ENCODE measurements at places on chromosomes 12 and 14.

DNA sequence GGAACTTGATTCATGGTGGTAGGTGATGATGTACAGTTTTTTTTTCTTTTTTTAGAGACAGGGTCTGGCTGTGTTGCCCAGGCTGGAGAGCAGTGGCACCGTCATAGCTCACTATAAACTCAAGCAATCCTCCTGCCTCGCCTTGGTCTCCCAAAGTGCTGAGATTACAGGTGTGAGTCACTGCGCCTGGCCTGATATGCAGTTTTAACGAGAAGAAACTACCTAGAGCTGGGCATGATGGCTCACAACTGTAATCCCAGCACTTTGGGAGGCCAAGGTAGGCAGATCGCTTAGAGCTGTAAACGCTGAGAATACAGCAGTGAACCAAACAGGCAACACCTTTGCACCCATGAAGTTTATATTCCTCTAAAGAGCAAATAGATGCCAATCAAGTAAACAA, 13.0 kb upstream of the VPS37B start:
- no peak for DNase-seq

- DNase-seq, result no peak
Observed at GRCh38 chr14:103061482-103061976, 4.2 kb upstream of the CDC42BPB start.

DNA sequence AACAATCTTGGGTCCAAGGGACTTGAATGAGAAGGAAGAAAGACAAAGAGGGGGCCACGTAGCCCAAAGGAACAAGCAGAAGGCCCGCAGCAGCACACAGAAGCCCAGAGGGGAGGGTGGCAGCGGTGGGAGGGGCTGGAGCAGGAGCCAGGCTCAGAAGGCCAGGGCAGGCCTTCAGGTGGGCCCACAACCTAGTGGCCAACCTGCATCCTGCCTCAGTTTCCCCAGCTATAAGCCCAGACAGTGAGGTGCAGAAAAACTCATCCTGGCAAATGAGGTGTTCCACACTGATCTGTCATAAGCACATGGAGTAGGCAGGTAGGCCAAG, 34.1 kb downstream of the LTBP2 start:
- DNase-seq, result no peak

DNA sequence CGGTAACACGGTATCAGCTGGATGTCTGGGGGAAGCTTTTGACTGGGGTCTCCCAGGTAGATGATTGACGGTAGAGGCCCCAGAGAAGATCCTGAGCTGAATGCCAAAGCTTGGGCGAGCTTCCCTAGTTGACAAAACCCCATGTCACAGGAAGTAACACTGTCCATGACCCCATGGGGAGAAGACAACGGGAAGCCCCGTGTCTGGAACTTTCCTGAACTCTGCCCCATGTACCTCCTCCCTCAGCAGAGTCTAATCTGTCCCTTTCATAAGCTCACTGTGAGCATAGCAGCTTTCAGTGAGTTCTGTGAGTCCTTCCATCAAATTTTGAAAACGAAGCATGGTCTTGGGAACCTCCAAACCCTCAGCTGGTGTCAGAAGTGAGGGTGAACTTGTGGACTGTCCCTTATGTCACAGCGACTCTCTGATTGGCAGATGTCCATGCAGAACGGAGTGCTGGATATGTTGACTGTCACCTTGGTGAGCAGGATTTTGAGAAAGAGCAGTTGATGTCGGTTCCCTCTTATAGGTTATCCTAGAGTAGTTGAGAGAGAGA, 29.7 kb upstream of the BEGAIN start:
- DNase-seq, result no peak

GRCh38 chr12:44155358-44155757, 319.5 kb downstream of the TMEM117 start:
- no peak for DNase-seq

DNA sequence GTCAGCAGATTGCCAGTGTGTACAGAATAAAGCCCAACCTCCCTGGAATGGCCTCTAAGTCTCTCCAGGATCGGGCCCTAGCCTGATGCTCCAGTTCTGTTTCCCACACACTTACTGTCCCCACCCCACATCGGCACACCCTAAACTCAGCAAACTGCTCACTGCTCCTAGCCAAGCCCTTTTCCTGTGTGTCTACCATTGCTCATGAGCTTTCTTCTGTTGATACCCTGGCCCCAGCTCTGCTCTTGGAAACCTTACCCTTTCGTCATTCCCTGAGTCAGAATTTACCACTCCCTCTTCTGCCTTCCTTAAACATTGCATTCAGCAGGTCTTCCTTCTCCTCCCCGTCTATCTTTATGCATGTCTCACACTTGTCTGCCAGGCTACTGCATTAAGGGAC, 158.9 kb downstream of the TMX1 start:
- no peak for DNase-seq

GRCh38 chr12:26734510-26735248, 98.3 kb downstream of the ITPR2 start:
- no peak for DNase-seq

- no peak for DNase-seq
Observed at GRCh38 chr12:68508576-68508975, 102.1 kb upstream of the RAP1B start.

DNA sequence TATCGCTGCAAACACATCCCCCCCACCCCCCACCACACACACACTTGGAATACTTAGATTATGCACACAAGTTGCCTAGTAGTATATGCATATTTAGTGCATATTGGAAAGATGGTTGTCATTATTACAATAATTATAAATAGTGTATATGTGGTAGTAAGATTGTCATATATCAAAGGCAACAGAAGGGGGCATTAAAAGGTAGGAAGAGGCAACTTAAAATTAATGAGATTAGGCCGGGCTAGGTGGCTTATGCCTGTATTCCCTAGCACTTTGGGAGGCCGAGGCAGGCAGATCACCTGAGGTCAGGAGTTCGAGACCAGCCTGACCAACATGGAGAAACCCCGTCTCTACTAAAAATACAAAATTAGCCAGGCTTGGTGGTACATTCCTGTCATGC, 52.1 kb downstream of the GSC start:
- no peak for DNase-seq

DNA sequence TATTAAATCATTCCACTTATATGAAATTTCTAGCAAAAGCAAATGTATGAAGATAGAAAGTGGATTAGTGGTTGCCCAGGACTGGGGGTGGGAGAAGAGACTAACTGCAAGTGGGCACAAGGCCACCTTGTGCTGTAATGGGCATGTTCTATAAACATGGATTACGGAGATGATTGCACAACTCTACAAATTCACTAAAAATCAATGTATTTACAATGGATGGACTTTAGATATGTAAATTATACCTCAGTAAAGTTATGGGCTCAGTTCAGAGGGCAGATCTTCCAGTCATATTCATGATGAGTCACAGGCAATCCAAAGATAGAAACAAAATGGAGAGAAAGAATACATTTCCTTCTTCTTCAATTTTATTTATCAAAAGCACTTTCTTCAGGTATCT, 173.9 kb downstream of the NDUFA12 start:
- DNase-seq, result no peak

- DNase-seq, result no peak
Observed at GRCh38 chr12:70543444-70543843, 93.8 kb downstream of the PTPRB start.

DNA sequence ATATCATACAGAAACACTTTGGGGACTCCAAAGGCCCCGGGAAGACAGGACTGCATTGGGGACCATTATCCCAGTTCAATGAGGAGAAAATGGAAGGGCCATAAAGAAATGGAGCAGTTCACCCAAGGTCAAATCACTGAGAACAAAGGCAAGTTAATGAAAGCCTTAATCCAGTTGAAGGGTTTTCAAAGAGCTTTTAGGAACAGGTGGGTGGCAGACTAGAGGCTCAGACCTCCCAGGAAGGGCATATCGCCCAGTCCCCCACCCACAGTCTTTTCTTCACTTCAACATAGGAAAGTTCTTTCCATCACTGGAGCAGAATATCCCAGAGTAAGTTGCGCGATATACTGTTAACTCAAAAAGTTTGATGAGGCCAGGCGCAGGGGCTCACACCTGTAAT, 136.1 kb upstream of the CCND2 start:
- no peak for DNase-seq

- no peak for DNase-seq
Observed at GRCh38 chr14:96279564-96279963, 23.6 kb downstream of the BDKRB1 start.

DNA sequence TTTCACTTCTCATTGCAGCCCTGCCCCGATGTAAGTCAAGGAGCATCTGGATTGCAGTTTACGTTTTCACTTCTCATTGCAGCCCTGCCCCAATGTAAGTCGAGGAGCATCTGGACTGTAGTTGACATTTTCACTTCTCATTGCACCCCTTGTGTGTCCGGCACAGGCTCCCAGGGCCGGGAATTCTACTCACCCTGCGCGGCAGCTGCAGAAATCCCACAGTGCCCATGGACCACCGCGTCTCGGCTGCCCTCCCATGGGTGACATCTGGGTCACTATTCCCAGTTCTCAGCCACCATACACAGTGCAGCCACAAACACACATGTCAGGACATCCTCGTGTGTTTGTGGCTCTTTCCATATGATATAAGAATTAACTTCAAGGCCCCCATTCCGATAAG, 378.5 kb downstream of the ADGRD1 start:
- DNase-seq, result no peak

DNA sequence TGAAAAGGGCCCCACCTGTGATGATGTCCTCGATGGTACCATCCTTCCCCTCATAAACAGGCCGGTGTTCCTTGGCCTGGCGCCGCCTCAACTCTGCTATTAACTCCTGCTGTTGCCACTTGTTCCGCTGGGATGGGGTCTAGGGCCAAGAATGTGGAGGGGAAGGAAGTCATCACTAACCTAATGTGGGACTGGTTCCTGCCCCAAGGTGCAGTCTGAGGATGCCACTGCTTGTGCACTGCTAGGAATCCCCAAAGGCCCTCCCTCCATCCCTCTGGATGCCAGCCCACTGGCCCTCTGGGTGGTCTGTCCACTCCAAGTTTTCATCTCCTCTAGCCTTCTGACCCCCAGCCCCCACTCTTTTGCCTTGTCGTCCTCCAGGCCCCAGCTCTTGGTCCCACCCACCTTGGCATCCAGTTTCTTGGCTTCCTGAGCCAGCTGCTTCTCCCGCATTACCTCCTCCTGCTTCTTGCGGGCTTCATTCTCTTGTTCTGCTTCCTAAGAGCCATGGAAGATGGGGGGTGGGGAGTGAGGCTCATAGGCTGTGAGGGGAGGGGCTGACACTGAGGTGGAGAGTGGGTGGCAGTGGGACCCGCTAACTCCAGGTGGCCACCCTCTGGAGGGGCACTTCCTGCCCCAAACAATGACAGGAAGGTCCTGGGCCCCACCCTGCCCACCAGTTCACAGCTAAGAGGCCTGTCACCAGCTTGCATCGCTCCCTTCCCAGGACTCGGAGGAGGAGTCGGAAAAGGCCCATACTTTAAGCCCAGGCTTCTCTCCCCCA, 23.7 kb downstream of the PRPF40B start:
- DNase-seq, result no peak

- no peak for DNase-seq
Observed at GRCh38 chr12:29869946-29870345, 86.2 kb upstream of the TMTC1 start.

DNA sequence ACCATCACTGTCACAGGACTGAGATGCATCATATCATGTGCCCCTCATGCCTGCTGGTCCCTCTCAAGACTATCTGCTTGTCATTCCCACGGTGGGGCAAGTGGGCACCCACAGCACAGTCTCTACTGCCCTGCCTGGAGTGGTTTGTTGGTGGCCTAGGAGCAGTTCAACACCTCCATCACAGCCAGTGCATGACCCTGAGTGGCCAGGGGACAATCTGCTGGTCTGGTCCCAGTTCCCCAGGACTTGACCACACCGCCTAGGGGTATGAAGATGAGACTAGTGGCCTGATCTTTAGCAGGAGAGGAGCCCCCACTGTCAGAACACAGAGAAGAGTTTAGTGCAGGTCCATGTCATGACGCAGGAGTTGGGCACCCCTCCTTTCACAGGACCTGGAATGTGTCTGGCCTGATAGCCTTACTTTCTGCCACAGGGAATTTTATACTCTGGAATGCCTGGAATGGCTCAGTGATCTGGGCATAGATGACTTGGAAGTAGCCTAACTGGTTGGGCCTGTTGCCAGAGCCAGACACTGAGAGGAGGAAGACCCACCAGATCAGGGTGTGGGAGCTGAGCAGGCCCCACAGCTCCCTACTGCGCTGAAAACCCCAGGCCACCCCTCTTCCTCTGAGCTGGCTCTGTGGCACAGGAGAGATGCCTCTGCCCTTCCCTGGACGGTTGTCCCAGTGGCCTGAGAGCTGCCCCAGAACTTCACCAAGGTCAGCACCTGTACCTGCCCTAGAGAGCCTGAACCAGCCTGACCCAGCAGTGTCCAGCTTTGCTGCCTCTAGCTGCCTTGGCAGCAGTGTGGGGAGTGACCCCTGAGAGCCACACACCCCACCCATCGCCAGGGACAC, 83.3 kb downstream of the PUS7L start:
- no peak for DNase-seq

DNA sequence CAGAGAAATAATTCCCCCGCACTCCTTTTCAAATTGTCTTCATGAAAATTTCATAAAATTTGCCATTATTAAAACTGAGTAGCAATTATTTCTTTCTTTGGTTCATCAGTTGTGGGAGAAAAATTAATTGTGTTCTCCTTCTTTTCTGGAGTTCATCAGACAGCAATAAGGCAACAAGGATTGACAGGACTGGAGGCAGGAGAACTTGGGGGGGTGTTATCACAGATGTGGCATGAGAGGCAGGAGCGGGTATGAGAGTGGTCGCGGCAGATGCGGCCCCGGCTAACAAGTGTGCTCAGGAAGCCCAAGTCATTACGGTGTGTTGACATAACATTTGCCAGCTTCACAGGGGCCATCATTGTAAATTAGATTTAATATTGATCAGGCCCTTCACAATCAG, 306.6 kb upstream of the TMPO start:
- no peak for DNase-seq

- no peak for DNase-seq
Observed at GRCh38 chr14:105536691-105537579, 10.6 kb downstream of the TMEM121 start.

DNA sequence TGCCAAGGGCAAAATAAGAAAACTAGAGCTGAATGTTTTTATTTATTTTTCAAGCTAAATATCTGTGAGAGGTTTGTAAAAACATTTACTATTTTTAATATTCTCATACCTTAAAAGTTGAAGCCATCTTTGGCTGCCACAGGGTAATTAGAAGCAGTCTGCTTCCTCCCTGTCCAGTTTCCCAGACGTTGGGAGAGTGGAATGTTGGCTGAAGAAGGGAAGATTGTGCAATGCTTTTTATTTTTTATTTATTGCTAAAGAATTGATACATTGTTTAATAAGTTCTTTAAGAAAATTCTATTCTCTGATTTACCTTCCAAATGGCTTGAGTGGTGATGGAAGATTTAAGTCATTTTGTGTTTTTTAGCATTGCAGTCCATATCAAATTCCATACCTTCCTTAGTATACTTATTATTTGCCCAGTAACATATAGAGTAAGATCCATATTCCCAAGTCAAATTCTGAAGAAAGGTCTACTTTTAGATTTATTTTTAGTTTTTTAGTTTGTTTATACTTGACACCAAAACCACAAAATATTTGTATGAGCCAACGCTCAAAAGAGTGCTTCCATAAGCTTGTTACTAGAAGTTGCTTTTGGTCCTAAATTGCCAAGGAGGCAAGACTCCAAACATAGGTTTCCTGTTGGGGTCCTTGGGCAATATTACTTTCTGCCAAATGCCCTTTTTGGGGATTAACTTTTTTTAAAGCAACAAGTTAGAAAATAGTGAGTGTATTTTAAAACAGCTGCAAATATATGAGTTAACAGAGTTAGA, 124.0 kb upstream of the CPM start:
- no peak for DNase-seq

Data from activated naive CD4-positive, alpha-beta T cell (primary cell).